NCI-H1436 treated with DMSO at 0.1 percent for 48 hours (cell line): ENCODE measurements at places on chromosomes 5 and 9.

DNA sequence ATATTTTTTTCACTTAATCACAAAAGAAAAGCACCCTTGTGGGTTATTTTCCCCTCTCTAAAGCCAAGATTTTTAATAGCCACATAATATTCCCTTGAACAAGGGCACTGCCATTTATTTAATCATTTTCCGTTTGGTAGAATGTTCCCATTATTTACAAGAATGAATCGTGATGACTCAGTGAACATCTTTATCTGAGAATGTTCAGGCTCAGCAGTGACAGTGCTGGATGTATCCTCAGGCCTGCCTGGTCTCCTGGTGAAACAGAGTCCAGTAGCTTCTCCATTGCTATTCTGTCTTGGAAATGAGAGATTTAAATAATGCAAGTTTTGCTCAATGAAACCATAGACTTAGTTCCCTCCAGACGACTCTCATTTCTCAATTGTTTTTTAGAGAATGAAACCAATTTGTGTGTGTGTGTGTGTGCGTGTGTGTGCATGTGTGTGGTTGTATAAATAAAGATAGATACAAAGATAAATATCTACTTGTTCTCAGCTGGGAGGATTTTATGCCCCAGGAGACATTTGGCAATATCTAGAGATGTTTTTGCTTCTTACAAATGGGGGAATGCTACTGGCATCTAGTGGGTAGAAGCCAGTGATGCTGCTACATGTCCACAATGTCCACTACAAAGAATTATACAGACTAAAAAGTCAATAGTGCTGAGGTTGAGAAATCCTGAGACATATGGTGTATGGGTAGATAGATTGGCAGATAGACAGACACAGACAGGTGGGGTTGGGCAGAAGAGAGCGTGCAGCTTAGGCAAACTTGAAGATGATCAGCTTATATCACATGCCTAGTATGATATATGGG is 55.0 kb downstream of the PAPPA start:
- DNase-seq: no peak

- DNase-seq: no peak
Observed at GRCh38 chr5:32014096-32014745, 159.9 kb downstream of the GOLPH3 start.

GRCh38 chr9:83622433-83622938 is 457 bp upstream of the IDNK start:
- DNase-seq: no peak

DNA sequence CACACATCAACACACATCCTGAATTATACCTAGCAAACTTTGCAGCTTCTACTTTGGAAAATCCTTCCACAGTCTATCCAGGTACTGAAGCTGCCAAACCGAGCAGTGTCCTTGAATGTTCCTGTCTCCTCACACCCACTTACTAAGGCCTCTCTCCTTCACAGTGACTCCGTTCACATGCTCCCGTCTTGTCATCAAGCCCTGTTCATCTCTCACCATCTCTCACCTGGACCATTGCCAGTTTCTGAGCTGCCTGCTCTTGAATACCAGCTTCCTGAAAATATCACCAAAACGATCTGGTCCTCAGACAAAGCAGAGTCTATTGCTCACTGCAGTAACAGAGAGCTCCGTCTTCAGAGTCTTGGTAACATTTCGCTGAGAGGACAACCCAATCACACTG is 57.4 kb downstream of the GCNT1 start:
- no peak for DNase-seq

GRCh38 chr9:131968632-131969031 is 111.0 kb downstream of the MED27 start:
- no peak for DNase-seq

DNA sequence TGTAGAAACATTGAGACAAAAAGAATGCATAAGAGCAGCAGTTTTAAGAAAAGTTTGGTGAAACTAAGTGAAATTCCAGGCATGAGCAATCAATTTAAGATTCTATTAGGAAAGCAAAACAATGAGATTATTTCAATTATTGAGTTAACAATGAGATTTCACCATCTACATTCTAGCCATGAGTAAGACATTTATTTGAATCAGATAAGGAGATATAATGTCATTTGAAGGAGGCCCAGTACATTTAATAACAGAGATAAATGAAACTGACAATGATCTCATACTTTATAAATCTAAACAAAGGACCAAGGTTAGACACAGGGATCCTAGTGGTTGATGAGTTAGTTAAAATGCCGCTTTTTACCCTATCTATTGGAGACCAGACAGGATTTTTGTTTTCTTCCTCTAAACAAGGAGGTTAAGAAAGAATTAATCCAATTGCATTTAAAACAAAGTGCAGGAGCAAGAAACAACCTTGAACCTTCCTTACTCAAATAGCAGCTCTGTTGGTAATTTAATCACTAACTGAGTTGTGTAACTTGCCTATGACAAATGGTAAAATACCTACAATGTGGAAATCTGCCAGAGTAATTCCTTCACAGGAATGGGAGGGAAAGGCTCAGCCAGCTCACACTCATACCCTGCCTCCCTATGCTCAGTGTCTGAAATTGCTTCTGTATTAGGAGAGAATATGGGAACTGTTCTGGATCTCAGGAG is 103.5 kb upstream of the NR3C1 start:
- no peak for DNase-seq

GRCh38 chr5:113757508-113757907 is 244.0 kb downstream of the YTHDC2 start:
- DNase-seq: no peak

DNA sequence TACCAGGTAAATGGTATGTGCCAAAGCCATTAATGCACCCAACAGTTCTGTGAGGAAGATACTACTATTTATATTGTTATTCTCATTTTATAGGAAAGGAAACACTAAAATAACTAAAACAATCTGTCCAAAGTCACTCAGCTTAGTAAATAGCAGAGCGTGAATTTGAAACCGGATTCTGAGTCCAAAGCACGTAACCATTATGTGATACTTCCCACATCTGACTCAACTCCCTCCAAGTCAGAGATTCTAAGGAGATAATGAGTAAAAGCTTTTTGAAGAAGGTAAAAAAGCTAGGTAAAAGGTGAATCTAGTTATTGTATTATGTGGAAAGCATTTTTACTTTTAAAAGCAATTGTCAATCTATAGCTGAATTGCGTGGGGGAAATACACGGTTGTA is 208.9 kb downstream of the PBX3 start:
- no peak for DNase-seq

GRCh38 chr5:80246001-80246758 is 9.7 kb downstream of the SERINC5 start:
- DNase-seq: no peak

GRCh38 chr9:114677418-114677817 is 4.6 kb downstream of the TEX48 start:
- no peak for DNase-seq

DNA sequence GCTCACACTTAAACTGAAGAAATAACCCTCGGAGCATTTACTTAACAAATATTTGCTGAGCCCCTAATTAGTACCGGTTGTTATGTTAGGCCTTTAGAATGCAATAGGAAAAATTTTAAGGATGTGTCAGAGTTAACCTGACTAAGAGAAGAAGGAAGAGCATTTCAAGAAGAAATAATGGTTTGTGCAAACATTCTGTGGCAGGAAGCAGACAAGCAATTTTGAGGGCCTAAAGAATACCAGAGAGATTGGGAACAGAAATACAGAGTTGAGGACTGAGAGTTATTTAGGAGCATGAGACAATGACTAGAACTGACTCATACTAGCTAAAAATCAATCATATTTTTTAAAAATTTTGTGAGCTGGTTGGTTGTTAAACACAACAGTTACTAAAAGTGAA is 218.8 kb downstream of the PRR16 start:
- no peak for DNase-seq

GRCh38 chr9:17138503-17138902 is 3.7 kb downstream of the CNTLN start:
- no peak for DNase-seq

- no peak for DNase-seq
Observed at GRCh38 chr9:1535051-1535450, 480.1 kb upstream of the SMARCA2 start.

DNA sequence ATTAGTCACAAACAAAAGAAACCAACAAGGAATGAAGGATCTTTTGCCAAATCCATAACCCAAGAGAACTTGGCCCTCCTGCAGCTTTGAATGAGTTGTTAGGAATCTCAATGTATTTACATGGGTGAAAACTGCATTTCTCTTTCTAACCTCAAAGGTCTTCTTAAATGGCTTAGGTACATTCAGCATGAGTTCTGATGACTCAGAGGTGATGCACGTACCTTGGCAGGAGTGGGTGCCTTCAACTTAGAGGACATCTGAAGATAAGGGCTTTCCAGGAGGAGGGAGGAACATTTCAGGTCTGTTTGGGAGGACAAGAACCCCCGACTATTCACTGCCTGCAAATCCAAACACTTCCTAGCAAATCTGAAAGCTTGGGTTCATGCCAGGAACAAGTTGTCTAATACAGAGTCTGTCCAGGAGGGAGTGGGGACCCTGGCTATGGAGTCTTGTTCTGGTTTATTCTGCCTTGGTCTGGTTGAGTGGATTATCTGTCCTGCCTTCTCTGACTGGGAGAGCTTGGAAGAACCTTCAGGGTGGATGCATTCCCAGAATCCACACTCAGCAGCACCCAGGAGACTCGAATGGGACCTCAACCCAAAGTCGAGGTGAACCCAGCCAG is 65.7 kb downstream of the IRX2 start:
- no peak for DNase-seq

DNA sequence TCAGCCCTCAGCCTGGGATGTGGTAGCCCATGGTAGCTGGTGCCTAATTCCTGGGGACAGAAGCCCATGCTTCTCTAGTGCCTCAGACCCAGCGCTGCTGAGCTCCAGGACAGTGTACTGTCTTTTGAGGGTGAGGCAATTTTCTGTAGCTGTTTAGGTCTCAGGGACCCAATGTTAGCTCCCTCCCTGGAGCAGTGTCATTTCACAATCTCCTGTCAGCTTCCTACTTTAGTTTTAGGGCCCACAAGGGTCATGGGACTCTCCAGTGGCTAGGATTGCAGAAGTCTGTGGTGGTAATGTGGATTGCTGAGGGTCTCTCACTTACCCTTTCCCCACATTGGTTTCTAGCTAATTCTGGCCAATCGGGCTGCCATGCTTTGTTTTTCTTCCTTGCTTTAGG is 67.7 kb upstream of the CCL21 start:
- DNase-seq: no peak

- DNase-seq: no peak
Observed at GRCh38 chr9:116482740-116483139, 204.4 kb upstream of the TRIM32 start.

GRCh38 chr5:132294728-132295504 is 722 bp downstream of the SLC22A4 start:
- DNase-seq: no peak

DNA sequence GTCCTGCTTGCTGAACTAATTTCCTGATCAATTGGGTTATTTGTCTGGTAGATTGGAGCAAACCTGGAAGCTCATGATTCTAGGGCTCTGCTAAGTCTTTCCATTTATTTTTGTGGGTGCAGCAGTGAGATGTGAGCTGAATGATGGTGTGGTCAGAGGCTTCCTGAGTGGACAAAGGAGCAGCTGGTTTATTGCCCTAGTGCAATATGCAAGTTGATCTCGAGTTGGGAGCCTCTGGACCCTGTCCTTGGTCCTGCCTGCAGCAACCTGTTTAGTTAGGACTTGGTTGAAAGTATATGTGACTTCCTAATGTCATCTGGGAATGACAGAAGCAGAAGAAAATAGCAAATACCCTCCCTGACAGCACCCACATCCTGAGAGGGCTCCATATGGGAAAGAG is 4.2 kb upstream of the UNC5A start:
- no peak for DNase-seq
